Endothelial cell of umbilical vein (primary cell): ENCODE measurements at places on chromosomes 7 and 10. TPM values are rescaled to one million over a fixed set of nuclear protein-coding genes. Genes with fewer than 3 reads are reported as not detected.

NUP42 gene
- total RNA-seq: 38.6 and 40.0 TPM in 2 replicates

ZC3HAV1L gene
- total RNA-seq: 23.8 and 25.7 TPM in 2 replicates

DNA sequence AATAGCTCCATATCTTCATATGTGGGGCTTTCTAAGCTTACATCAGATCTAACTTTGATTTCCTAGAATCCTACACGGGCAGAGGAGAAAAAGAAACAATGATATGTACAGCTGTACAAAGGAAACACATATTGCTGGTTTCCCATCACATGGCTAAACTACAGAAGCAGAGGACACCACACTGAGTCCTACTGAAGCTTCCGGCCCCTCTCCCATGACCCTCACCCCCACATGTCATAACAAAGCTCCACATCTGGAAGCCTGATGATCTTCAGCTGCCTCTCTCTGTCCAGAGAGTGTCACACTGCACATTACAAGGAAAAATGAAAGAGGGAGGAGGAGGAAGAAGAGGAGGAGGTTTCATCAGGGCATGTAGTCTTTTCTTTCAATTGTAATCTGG is 14.0 kb downstream of the SLC16A12 start:
- H3K27me3 ChIP-seq: no peaks in the 10 kb centered on the region
- H3K4me1 ChIP-seq: no peaks in the 10 kb centered on the region
- H3K4me3 ChIP-seq: no peak overlapping the region
- DNase-seq: no peak

- no peaks in the 10 kb centered on the region for H3K27me3 ChIP-seq
- no peak overlapping the region for H3K27ac ChIP-seq
- H3K36me3 ChIP-seq: no peaks in the 10 kb centered on the region
- no peak overlapping the region for H3K4me3 ChIP-seq
- H3K4me1 ChIP-seq: no peaks in the 10 kb centered on the region
- DNase-seq: no peak
Observed at GRCh38 chr10:132696728-132697577, 89.0 kb downstream of the NKX6-2 start.

GRCh38 chr10:109880886-109881768 is 42.2 kb downstream of the XPNPEP1 start:
- no peak overlapping the region for H3K27ac ChIP-seq
- H3K4me3 ChIP-seq: no peak overlapping the region
- H3K36me3 ChIP-seq: peaks cover 15% of the 10 kb centered on the region
- no peak for DNase-seq

- peak; percentile 60 for DNase-seq
- H3K4me3 ChIP-seq: peak overlapping the region; percentile 97
- peak overlapping the region; percentile 91 for H3K27ac ChIP-seq
Observed at GRCh38 chr10:121926671-121927317, 1.0 kb downstream of the ATE1 start.

DNA sequence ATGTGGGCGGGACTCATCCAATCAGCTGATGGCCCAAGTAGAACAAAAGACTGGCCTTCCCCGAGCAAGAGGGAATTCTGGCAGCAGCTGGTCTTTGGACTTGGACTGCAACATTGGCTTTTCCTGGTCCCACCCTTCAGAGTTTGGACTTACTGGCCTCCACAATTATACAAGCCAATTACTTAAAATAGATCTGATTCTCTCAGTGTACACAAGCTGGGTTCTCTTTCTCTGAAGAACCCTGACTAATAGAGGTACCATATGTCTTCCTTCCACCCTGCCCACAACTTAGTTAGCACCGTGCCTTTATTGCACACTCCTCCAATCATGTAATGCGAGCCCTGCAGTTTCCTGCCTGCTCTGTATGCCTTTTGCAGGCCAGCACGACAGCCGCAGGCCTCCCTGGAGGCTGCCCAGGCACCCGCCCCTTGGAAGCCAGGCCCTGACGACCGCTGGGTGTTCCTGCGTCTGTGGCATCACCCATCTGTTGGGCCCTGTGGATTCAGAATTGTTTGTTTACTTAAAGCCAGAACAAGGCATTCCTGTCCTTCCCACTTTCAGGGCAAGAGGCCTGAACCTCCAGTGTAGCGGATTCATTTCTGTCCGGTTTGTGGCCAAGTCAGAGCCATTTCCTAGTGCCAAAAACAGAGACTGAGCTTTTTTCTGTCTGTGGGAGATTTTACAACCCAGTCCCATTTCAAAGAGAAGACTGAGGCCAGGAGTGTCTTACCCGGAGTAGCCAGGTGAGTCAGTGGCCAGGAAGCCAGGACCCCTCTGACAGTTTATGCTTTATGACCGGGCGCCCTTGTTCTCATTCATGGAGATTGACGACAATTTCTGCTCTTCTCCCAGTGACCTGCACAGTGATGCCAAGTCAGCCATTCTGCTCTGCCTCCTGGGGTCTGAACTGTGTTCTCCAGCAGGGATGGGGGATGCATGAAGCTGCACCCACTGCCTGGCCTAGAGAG is 968 bp upstream of the INMT start:
- no peaks in the 10 kb centered on the region for H3K4me1 ChIP-seq
- peaks cover 3% of the 10 kb centered on the region for H3K27me3 ChIP-seq
- no peak for DNase-seq
- H3K27ac ChIP-seq: no peak overlapping the region

DNA sequence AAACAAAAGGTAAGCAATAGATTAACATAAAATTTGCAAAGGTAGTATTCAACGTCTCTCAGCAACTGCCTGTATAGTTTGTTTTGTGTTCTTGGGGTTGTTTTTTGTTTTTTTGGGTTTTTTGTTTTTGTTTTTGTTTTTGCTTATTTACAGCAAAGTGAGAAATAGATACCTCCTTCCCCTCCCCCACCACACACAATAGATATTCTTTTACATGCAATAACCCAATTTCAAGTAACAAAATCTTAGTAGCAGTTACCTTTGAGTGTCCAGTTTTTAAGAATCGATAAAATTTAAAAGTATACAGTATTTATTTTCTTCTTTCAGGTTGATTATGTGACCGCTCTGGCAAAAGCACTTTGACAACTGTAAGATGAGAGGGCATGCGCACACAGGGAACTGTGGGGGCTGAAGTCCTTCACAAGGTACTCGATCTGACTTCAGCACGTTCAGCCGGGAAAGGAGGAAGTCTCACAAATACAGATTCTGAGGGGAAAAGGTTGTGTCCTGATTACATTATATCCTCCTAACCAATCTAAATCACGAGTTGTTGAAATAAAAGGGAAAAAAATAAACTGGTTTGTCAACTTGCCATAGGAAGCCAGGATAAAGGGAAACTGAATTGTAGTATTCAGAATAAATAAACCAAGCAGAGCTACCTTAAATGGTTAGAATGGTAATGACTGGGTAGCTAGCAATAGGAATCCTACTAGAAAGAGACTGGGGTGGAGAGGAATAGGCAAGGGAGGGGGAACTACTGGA is 47.8 kb downstream of the CPEB3 start:
- H3K36me3 ChIP-seq: no peaks in the 10 kb centered on the region
- peak; percentile 75 for DNase-seq
- H3K4me3 ChIP-seq: no peak overlapping the region
- H3K4me1 ChIP-seq: peaks cover 10% of the 10 kb centered on the region
- no peaks in the 10 kb centered on the region for H3K27me3 ChIP-seq

- peaks cover 11% of the 10 kb centered on the region for H3K4me1 ChIP-seq
- H3K36me3 ChIP-seq: no peaks in the 10 kb centered on the region
- no peak overlapping the region for H3K4me3 ChIP-seq
Observed at GRCh38 chr7:8149222-8149621, 112.7 kb downstream of the ICA1 start.

GRCh38 chr7:120460949-120461348 is 188.0 kb downstream of the KCND2 start:
- no peak overlapping the region for H3K27ac ChIP-seq
- DNase-seq: no peak
- no peaks in the 10 kb centered on the region for H3K36me3 ChIP-seq
- no peaks in the 10 kb centered on the region for H3K27me3 ChIP-seq
- no peaks in the 10 kb centered on the region for H3K4me1 ChIP-seq

DNA sequence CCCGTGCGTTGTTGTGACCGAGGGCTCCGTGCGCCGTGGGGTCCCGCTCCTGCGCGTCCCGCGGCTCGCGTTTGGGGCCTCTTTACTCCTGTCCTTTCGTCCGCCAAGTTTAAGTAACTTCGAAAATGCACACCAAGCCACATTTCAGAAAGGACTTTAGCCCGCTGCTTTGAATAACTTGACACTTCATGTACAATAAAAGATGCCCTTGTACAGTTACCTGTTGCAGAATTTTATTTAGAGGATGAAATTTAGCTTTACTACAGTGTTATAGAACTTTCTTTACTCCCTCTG is 459 bp downstream of the SUGCT start:
- H3K27me3 ChIP-seq: no peaks in the 10 kb centered on the region
- peak overlapping the region; percentile 63 for H3K4me3 ChIP-seq
- H3K36me3 ChIP-seq: no peaks in the 10 kb centered on the region
- H3K4me1 ChIP-seq: peaks cover 14% of the 10 kb centered on the region

- no peak overlapping the region for H3K4me3 ChIP-seq
- H3K27ac ChIP-seq: no peak overlapping the region
- no peaks in the 10 kb centered on the region for H3K27me3 ChIP-seq
Observed at GRCh38 chr7:39480901-39481300, 85.3 kb upstream of the YAE1 start.

GRCh38 chr10:77555591-77556212 is 81.9 kb downstream of the KCNMA1 start:
- no peaks in the 10 kb centered on the region for H3K27me3 ChIP-seq
- no peak overlapping the region for H3K27ac ChIP-seq
- DNase-seq: no peak
- no peaks in the 10 kb centered on the region for H3K36me3 ChIP-seq
- H3K4me3 ChIP-seq: no peak overlapping the region
